ENCODE measurements at places on chromosomes 6 and 20. TPM values are rescaled to one million over a fixed set of nuclear protein-coding genes. Genes with fewer than 3 reads are reported as not detected.

Gene PPP1R14C
- 114 TPM for total RNA-seq

Gene LCA5
- 3.0 TPM for total RNA-seq

Gene B3GAT2
- not detected for total RNA-seq

Gene AFG1L
- 10.2 TPM for total RNA-seq

Gene LAMP5
- not detected for total RNA-seq

Gene NCR2
- not detected for total RNA-seq

Gene NKAPL
- 6.1 TPM for total RNA-seq

Gene C20orf141
- not detected for total RNA-seq

Gene CARMIL1
- total RNA-seq, result 10.8 TPM

Gene UQCC2
- total RNA-seq, result 203 TPM

Gene LTB
- 0.84 TPM for total RNA-seq

Gene TUBB1
- 0.15 TPM for total RNA-seq

Gene SNX5
- total RNA-seq, result 48.2 TPM

Gene SNAI1
- 8.5 TPM for total RNA-seq

Gene GSTA2
- total RNA-seq, result not detected

Gene HLA-DOA
- 3.0 TPM for total RNA-seq

Gene LTV1
- total RNA-seq, result 20.0 TPM

Gene TMEM217
- total RNA-seq, result 0.62 TPM

Gene RNF182
- total RNA-seq, result 0.81 TPM

Gene DHX35
- total RNA-seq, result 12.4 TPM

Gene RAET1L
- not detected for total RNA-seq

Gene AIF1
- total RNA-seq, result 37.4 TPM

Gene NDUFAF5
- total RNA-seq, result 67.6 TPM

Gene CCN6
- total RNA-seq, result not detected

Gene ADIG
- not detected for total RNA-seq

Gene SLC17A3
- not detected for total RNA-seq

Gene KCNK15
- 2.2 TPM for total RNA-seq

Gene SRMS
- not detected for total RNA-seq

All from left cardiac atrium (tissue), 4 donors.